Dermis microvascular lymphatic vessel endothelial cell (primary cell): ENCODE measurements at places on chromosomes 6 and 20. TPM values are rescaled to one million over a fixed set of nuclear protein-coding genes. Genes with fewer than 3 reads are reported as not detected.

Gene DEF6
- total RNA-seq, result 0.51 and 0.63 TPM in 2 replicates

- DNase-seq, result no peak
Measured at GRCh38 chr6:150038202-150039062, 13.1 kb upstream of the RAET1L start.

DNA sequence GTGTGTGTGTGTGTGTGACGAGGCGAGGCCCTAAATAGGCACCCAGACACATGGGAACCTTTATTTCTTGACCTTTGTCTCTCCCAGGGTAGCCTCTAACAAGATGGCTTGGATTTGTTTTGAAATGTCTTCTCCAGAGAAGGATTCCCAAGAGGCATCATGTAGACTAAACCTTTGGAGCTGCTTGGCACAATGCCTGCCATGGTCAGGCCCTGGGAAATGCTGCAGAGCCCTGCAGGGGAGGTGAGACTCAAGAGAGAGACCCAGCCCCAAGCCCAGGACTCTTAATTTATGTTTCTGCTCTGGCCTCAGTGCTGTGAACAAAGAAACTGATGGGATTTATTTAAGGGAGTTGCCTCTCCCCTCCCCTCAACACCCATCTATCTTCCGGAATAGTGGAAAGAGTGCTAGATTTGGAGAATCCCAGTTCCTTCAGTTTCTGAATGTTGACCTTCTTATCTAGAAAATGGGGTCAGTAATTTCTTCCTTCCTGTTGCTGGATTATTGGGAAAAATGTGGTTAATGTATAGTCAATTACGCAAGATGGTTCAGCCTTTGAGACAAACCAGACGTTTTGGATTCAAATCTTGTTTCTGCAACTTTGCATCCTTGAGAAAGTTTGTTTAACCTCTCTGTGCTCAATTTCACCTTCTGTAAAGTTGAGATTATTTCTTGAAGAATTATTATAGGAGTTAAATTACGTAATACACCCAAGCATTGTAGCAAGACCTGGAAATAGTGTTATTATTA, 434.8 kb downstream of the MAFB start:
- DNase-seq, result no peak

GRCh38 chr6:35967076-35967774, 46.3 kb upstream of the SRPK1 start:
- DNase-seq, result no peak

- DNase-seq, result no peak
Measured at GRCh38 chr20:43963233-43963632, 48.6 kb downstream of the TOX2 start.

DNA sequence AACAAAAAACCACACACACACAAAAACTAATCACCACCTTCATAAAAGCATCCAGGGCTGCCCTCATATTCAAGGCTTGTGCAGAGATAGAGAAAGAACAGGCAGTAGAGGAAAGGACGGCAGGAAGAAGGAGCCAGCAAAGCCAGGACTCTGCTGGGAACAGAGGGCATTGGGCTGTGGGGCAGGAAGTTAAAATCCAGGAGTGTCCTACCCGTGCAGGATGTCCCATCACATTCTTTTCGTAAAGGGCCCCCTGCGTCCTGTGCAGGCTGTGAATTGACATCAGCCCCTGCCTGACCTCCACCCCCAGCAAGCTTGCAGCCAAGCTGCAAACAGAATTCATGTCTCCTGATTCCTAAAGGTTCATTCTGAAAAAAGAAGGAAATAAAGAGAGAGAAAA, 96.4 kb upstream of the AKAP12 start:
- peak; percentile 15 for DNase-seq

Gene TUBB2B
- total RNA-seq, result 3.6 and 4.6 TPM in 2 replicates

- DNase-seq, result no peak
Measured at GRCh38 chr20:6711951-6712649, 55.4 kb upstream of the BMP2 start.

Gene BTBD3
- total RNA-seq, result 45.6 and 79.3 TPM in 2 replicates

- no peak for DNase-seq
Measured at GRCh38 chr6:90144396-90144795, 152.2 kb downstream of the BACH2 start.

- no peak for DNase-seq
Measured at GRCh38 chr20:18172379-18172778, 34.7 kb downstream of the KAT14 start.

Gene SLC13A3
- under 0.01 and 0.13 TPM in 2 replicates for total RNA-seq

DNA sequence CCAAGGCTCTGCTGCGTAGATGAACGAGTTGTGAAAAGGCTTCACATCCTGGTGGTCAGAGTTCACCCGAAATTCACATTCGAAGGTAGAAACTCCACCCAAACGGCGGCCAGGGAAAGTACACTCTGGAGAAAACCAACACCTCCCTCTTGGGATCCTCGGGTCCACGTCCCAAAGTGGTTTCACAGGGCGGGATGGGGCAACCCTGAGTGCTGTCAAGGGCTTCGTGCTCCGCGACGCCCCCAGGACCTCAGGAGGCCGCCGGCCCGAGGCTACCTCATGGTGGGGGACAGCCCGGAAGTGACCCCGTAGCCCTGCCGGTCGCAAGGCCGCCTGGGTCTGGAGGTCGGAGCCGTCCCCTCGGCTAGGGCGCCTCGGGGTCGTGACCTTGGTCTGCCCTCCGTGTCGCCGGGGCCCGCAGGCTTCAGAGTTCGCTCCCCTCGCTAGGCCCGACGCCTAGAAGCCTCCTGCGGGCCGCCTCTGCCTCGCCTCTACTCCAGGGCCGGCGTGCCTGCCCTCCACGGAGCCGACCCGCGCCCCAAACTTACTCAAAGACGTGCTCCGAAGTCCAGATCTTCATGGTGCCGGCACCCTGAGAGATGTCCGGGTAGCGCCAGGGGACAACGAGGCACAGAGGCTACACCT, at the start of gene PRELID3B:
TSS of gene PRELID3B (minus strand) at position 636 of the 645 bp plus-strand sequence. CDS start at position 580, 56 bp downstream.
- no peak for DNase-seq

DNA sequence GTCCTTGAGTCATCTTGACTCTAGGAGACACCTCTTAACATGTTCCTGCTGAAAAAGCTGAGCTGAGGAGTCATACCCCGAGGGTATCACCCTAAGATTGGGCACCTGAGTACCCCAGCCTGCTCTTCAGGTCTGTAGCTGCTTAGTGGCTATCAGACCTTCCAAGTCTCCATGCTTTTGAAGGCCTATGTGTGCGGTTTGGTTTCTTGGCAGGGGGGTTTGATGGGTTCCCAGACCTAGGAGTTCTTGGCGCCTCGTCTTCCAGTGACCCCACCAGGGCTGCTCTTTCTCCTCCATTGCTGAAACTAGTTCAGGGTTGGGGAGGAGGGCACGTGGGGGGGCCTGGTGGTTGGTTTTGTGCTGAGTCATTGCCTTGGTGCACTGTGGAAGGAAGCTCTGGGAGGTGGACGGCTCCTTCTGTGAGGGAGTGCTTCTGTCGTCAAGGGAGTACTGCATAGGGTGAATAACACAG, 20.1 kb downstream of the IGF2R start:
- no peak for DNase-seq

DNA sequence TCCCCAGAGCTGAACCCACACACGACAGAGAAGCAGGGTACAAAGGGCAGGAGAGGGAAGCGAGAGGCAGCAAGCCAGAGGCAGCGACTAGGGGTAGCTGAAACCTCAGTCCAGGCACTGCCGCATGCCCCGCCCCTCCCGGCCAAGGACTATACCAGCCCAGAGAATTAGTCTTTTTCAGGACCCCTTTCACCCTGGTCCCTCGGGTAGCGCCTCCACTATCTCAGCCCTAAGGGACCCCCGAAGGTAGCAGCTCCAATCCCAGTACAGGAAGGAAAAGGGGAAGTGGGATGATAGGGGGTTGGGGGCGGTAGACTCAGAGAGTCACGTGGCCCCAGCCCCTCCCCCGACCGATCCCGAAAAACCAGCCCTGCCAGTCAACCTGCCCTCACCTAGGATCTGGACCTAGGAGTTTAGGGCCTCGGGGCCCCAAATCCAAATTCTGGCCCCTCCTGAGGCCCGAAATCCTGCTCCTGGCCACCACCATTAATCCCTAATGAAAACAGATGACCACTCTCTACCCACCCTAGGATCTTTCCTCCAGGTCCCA, 1.3 kb downstream of the RGL2 start:
- no peak for DNase-seq

GRCh38 chr6:46323312-46323965, 152.7 kb upstream of the ENPP5 start:
- DNase-seq, result no peak
